ENCODE measurements at places on chromosomes 11 and 22. TPM values are rescaled to one million over a fixed set of nuclear protein-coding genes. Genes with fewer than 3 reads are reported as not detected.

Gene RIBC2
- 5.8 TPM for total RNA-seq

Gene CHST1
- total RNA-seq = 2.1 TPM

GRCh38 chr22:30969532-30970355 lies 679 bp downstream of the TUG1 start:
- no peak for DNase-seq

GRCh38 chr22:37343348-37343747 lies 61.0 kb downstream of the CYTH4 start:
- DNase-seq = no peak

DNA sequence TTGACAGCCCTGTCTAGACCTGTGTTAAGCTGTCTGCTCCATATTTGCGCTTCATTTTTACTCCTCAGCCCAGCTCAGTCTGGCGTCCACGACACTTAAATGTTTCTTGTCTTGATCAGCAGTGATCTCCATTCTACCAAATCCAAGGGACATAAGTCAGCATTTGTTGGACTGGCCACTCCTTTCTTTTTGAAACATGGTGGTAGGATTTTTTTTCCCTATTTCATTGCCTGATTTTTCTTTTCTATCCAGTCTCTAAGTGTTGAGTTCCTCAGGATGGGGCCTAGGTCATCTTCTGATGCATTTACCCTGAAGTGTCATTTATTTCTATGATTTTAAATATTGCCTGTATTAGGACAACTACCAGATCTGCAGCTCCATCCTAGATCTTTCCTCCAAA lies 873 bp downstream of the NCAPH2 start:
- DNase-seq = no peak

All from upper lobe of left lung (tissue), 6 donors.